ENCODE measurements at places on chromosomes 11 and 22.

DNA sequence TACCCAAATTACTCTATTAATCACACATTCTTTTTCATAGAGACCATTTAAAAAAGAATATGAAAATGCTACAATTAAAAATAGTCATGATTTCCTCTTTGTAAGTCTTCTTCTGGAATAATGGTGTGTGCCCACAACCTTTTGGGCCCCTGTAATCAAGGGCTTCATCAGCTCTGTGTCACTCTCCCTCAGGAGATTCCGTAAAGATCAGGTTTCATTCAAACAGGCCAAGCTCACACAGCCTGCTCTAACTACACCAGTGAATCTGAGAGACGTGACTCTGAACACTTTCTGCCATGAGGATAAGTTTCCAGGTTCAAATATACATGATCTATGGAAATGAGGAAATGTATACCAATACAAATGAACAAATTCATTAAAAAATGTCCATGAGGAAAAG, 9.5 kb downstream of the DRICH1 start:
- no peak for DNase-seq

DNA sequence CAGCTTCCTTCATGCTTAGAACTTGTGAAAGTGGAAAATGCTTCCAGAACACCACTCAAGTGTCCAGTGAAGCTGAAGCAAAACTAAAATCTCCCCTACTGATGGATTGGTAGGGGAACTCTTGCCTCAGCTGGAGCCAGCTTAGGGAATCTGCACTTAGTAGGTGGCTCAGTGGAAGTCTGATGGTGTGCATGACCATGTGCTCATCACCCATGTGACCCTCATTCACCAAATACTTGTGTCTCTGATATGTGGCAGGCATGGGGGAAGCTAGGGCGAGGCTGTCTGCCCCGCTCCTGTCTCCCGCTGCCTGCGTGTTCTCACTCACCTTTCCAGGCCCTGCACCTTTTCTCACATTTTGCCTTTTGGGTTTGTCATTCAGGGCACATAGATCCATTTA, 7.2 kb downstream of the TEAD1 start:
- DNase-seq: no peak

- DNase-seq: no peak
These were observed 14.8 kb downstream of the CCND1 start for GRCh38 chr11:69655479-69656428.

DNA sequence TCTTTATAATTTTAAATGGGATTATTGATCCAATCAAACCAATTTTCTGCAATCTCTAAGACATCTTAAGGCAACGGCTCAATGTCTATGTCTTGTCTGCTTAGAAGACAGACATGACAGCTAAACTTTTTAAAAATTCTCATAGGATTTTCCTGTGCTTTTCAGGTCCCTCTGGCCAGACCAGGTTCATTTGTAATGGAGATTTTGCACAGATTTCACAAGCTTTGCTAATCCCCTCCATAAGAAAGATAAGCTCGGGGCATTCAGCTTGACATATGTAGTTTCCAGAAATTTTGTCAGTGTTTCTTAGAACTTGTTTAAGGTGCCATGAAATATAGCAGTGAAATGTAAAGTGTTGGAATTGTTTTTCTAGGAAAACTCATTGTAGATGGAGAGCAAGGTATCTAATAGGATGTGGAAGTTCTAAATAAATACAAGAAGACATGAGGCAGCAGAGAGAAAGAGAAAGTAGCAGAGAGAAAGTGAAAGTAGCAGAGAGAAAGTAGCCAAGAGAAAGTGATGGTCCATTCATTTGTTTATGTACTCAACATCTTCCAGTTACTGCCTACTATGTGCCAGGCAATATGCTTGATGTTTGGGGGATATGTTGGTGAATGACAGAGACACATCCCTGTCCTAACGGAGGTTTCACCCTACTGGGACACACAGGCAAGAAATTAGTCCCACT, 219.1 kb upstream of the ARHGAP42 start:
- no peak for DNase-seq

DNA sequence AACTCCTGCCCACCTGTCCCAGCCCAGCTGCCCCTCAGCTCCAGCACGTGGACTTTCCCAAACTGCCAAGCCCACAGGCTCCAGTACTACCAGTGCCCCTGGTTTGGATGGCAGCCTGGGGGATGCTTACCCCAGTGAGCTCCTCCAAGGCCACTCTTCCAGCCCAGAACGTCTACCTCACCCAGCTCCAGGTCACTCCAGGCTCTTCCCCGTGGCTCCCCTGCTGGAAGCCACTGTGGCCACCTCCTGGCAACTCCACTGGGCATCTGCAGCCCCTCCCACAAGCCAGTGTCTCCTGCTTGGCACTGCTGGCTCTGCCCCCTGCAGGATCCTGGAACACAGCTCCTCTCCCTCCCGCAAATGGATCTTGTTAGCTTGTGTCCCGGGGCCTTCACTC, 29.3 kb downstream of the LMO1 start:
- DNase-seq: no peak

DNA sequence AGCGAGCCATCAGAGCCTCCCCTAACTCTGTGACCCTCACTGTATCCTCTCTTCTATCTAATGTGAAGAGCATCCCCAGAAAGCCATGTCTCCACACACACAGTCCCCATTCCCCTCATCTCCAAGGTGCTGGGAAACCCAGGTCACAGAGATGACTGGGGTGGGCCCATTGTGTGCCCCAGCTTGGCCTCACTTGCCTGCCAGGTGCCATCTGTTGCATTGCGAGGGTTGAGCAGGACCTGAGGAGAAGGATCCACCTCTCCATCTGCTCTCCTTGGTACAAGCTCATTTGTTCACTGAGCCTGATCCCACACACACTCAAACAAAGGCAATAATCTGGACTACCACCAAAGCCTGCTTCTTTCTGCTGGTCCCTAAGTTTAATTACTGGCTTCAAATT, 118.8 kb downstream of the SPATA19 start:
- peak; percentile 45 for DNase-seq

DNA sequence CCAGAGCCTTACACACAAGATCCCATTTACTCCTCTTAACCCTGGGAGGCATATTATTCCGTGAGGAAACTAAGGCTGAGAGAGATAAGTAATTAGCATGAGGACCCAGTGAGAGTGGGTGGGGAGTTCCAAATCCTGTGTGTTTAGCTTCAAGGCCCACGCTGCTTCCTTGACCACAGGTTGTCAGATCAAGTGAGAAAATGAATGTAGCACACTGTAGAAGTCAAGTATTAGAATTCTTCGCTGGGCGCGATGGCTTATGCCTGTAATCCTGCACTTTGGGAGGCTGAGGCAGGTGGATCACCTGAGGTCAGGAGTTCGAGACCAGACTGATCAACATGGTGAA, 3.8 kb downstream of the CYB561A3 start:
- DNase-seq: no peak

DNA sequence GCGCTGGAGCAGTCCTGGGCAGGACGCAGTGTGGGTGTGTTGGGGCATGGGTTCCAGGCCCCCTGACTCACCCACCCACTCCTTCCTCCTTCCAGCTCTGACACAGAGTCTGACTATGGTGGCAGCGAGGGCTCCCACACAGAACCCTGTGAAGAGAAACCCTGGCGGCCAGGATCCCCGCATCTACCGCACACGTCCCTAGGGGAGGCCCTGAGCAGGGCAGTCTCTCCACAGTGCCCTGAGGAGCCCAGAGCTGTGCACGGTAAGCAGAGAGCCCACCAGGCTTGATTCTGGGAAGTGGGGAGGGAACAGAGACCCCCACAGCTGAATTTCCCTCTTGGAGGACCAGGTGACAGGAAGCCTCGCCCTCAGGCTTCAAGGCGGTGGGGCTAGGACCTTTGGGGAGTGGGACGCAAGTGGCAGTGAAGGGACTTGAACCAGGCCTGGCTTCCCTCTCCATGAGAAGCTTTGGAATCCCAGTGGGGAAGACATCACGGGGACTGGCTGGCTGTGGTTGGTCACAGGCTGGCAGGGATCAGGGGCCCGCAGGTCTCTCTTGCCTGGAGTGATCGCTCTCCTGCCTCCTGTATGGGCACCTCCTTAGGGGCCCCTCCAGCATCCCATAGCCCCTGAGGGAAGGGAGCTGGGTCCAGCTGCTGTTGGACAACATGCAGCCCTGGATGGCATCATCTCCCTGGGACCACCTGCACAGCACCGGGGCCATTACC, 96.4 kb upstream of the PARVA start:
- no peak for DNase-seq

- no peak for DNase-seq
These were observed 134.3 kb upstream of the LDLRAD3 start for GRCh38 chr11:35809561-35809960.

DNA sequence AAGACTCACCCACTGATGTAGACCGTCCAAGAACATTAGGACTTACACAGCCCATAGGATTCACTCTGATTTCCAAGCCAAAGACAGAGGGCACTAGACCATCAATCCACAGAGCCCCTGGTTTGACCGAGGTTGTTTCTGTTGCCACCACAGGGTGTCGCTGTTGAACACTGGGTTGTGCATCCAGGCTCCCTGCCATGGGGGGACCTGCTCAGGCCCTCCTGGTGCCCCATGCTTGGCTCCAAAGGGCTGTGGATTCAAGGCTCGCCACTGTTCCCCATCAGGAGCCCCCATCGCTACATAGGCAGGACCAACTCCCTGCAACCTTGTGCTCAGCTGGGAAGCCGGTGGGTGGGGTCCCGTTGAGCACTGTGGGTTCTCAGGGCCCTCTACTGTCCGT, 128.0 kb upstream of the ANO1 start:
- DNase-seq: no peak

GRCh38 chr11:73950869-73951710, at the start of gene DNAJB13:
TSS of gene DNAJB13 (plus strand) at chr11:73951026. CDS start at chr11:73951070, 44 bp downstream.
- DNase-seq: no peak

- DNase-seq: no peak
These were observed 82.1 kb upstream of the PTH start for GRCh38 chr11:13577881-13578280.

- DNase-seq: no peak
These were observed 4.6 kb upstream of the POLR3H start for GRCh38 chr22:41548830-41549211.

DNA sequence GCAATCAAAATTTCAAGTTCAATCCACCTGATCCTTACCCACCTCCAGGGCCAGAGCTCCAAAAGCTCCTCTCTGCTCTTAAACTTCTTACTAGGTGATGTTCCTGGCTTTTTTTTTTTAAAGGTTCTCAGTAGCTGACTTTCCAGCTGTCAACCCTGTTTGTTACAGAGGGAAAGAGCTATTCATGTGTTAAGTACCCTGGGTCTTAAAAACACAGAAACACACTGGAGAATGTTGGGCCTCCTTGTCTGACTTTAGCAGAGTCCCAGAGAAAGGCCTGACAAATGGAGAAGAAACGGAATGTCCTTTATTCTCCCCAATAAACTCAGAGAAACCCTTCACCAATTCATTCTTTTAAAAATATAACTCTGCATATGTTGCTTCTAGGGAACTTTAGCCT, 3.2 kb downstream of the LRRC4C start:
- DNase-seq: no peak

DNA sequence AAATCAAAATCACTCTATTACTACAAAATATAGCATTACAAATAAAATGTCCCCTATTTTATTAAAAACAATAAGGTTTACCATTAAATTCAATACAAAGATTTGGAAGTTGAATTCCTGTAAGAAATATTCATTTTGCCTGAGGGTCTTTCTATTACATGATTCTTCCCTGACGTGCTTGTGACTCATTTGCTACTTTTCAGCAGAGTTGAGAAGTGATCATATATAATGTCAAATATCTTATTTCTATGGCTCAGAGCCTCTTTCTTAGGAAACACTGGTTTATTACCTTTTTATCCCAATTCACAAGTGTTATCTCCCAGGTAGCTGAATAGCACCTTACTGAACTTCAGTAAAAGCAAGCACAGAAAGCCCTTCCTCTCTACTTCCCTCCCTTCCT, 65.2 kb upstream of the CNTN5 start:
- no peak for DNase-seq

DNA sequence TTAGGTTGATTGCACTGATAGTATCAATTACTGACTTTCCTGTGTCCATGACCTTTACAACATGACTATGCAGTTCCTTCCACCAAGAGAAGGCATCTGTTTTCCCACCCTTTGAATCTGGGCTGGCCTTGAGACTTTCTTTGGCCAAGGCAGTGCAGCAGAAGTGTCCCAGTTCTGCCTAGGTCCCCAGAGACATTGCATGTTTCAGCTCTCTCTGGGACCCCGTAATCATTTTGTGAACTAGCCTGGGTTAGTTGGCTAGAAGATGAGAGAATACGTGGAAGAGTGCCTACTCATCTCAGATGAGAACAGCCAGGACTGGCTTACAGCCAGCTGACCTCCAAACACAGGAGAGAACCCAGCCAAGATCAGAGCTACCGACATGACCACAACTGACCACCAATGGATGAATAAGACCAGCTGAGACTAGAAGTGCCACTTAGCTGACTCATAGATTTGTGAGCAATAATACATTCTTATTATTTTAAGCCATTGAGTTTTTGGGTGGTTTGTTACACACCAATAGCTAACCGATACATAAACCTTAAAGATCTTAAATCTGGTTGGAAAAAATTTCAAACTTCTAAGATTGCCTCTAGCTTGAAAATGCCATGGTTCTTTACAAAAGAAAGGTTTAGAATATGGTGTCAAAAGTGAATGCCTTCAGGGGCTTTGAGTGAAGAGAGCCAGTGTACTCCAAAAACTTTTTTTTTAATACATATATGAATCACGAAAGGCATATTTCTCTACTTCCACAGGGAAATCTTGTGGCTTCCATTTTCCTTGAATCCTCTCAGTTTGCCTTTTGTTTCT, 145.2 kb downstream of the FBXO7 start:
- no peak for DNase-seq

- no peak for DNase-seq
These were observed 11.9 kb upstream of the WT1 start for GRCh38 chr11:32447252-32447651.

GRCh38 chr11:69490516-69490915, 9.1 kb downstream of the LINC01488 start:
- DNase-seq: no peak

- no peak for DNase-seq
These were observed 63.0 kb downstream of the GALNT18 start for GRCh38 chr11:11558826-11559225.

GRCh38 chr11:102047305-102047924, at the start of gene CFAP300:
TSS of gene CFAP300 (plus strand) at chr11:102047437. CDS start at chr11:102047471, 34 bp downstream.
- peak; percentile 15 for DNase-seq

DNA sequence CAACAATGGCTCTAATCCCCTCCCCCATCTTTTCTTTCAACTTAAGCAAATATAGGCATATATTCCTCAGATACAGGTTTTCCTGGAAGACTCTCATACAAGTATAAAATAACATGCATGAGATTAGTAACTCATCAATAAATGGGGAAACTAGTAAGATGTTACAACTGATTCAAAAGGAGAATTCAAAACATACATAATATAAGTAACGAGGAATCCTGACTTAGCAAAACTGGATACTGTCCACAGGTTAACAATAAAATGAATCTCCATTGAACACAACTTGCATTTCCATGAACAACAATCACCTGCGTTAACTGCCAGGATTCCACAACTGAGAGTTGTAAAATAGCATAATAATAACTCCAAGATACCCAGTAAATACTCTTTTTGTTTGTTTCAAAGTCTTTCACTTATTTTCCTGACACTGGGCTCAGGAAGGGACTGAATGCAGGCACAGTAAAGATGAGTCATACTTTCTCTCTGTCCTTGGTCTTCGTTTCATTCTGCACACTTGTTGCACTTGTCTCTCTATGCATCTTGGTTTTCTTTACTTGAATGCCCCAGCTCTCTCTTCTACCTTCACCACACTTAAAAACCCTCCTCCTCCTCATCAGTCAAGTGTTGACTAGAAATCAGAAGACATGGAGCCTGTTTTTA, 8.1 kb downstream of the APIP start:
- no peak for DNase-seq

All from NCI-H1092 (cell line).